ENCODE measurements at places on chromosomes 5 and 9. TPM values are rescaled to one million over a fixed set of nuclear protein-coding genes. Genes with fewer than 3 reads are reported as not detected.

ADAMTS13 gene
- 4.0 TPM for polyA plus RNA-seq

- DNase-seq = no peak
These were observed 4.3 kb downstream of the GOLGA2 start for GRCh38 chr9:128271512-128271911.

ST8SIA4 gene
- polyA plus RNA-seq = 3.1 TPM

GRCh38 chr5:146331423-146331822 lies 7.2 kb upstream of the POU4F3 start:
- DNase-seq = no peak

DNA sequence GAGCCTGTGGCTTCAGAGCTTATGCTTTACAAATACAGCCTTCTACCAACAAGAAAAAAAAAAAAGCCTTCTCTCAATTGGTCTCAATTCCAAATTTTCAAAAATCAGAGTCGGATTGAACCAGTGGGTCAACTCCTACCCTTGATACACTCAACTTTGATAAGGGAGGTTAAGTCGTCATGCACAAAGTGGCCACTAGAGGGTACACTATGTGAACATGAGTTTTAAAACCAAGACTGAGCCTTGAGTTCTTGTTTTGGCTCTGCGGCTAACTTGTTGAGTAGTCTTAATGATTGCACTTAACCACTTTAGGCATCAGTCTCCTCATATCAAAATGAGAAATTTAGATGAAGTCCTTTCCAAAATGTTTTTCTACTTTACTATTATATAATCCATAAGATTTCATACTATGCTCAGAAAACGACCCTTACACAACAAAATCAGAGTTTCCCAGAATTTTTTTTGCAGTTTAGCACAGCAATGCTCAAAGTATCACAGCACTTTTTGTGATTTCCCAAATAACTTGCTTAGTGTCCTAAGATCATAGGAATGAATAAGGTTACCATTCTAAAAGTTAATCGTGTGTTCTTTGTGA lies 92.9 kb upstream of the MTAP start:
- peak; percentile 43 for DNase-seq

GRCh38 chr5:179791881-179792611 lies 1.7 kb upstream of the LTC4S start:
- DNase-seq = no peak

DNA sequence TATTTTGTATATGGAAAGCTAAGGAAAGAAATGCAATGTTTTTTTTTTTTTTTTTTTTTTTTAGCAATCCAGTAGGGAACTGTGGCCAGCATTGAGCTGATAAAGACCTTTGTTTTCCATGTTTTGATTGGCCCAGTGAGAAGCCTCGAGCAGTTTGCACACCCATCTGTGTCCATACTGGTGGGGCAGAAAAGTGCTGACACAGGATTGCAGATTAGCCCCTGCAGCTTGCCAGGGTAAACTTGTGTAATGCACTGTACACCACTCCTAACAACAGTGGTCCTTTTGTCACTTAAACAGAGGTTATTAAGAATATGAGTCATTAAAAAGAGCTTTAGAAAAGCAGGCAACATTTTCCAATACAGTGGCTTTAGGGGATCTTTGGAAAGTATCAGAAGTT lies 132.8 kb upstream of the CDKN2B start:
- DNase-seq = no peak

ARSI gene
- 1.2 TPM for polyA plus RNA-seq

SLC34A1 gene
- not detected for polyA plus RNA-seq

- DNase-seq = no peak
These were observed 341.9 kb downstream of the TMEM167A start for GRCh38 chr5:82735160-82735789.

IRX2 gene
- polyA plus RNA-seq = 10.3 TPM

IL4 gene
- not detected for polyA plus RNA-seq

GRCh38 chr5:16411741-16412455 lies 53.7 kb downstream of the ZNF622 start:
- no peak for DNase-seq

GRCh38 chr5:74094782-74095108 lies 468.7 kb downstream of the ARHGEF28 start:
- DNase-seq = no peak

- no peak for DNase-seq
These were observed 139.9 kb downstream of the FANCC start for GRCh38 chr9:95177617-95178016.

GRCh38 chr9:85118990-85119755 lies 449.6 kb downstream of the NTRK2 start:
- DNase-seq = no peak

- no peak for DNase-seq
These were observed 31.0 kb downstream of the C9orf40 start for GRCh38 chr9:74921737-74922136.

- no peak for DNase-seq
These were observed 3.1 kb upstream of the AHRR start for GRCh38 chr5:318341-318897.

- DNase-seq = no peak
These were observed 245.9 kb upstream of the PIK3R1 start for GRCh38 chr5:67969631-67970030.

All from brain (organoid and tissue), 16 donors.